Foreskin keratinocyte (primary cell): ENCODE measurements at places on chromosomes 6 and 20. TPM values are rescaled to one million over a fixed set of nuclear protein-coding genes. Genes with fewer than 3 reads are reported as not detected.

Gene TBC1D32
- polyA plus RNA-seq = 1.2 and 1.4 TPM in 2 replicates

Gene COX4I2
- not detected in 2 replicates for polyA plus RNA-seq

Gene DEFB132
- polyA plus RNA-seq = not detected in 2 replicates

Gene CGA
- not detected in 2 replicates for polyA plus RNA-seq

Gene TMC2
- not detected in 2 replicates for polyA plus RNA-seq

Gene PNLDC1
- polyA plus RNA-seq = 0.03 and 0.66 TPM in 2 replicates

Gene C20orf96
- polyA plus RNA-seq = 3.2 and 3.8 TPM in 2 replicates

Gene ZNF184
- polyA plus RNA-seq = 1.5 and 1.9 TPM in 2 replicates

Gene TM9SF4
- polyA plus RNA-seq = 25.7 and 26.7 TPM in 2 replicates

Gene DEFB113
- not detected in 2 replicates for polyA plus RNA-seq

Gene C20orf144
- polyA plus RNA-seq = 0.03 TPM in 1 of 2 replicates, not detected in the other

Gene ENPP3
- not detected in 2 replicates for polyA plus RNA-seq

Gene SLC17A1
- not detected in 2 replicates for polyA plus RNA-seq

Gene PGC
- polyA plus RNA-seq = not detected in 2 replicates

Gene ZBTB24
- 2.4 and 2.8 TPM in 2 replicates for polyA plus RNA-seq

Gene NKX2-4
- polyA plus RNA-seq = not detected in 2 replicates

Gene YTHDF1
- polyA plus RNA-seq = 21.8 and 23.1 TPM in 2 replicates

Gene IL17A
- polyA plus RNA-seq = not detected in 2 replicates

Gene HCK
- polyA plus RNA-seq = not detected in 2 replicates

Gene TMEM244
- 0.17 TPM in 1 of 2 replicates, not detected in the other for polyA plus RNA-seq

Gene TRMT6
- polyA plus RNA-seq = 15.0 and 19.1 TPM in 2 replicates

Gene RHAG
- polyA plus RNA-seq = not detected in 2 replicates

Gene ULBP1
- 0.93 and 2.9 TPM in 2 replicates for polyA plus RNA-seq

Gene MYBL2
- 60.5 and 74.9 TPM in 2 replicates for polyA plus RNA-seq

Gene RNF217
- polyA plus RNA-seq = 5.8 and 6.2 TPM in 2 replicates

Gene CTAGE9
- not detected in 2 replicates for polyA plus RNA-seq

Gene LST1
- polyA plus RNA-seq = 0.20 and 0.25 TPM in 2 replicates

Gene RAET1E
- 0.97 and 1.1 TPM in 2 replicates for polyA plus RNA-seq

Gene CHRNA4
- polyA plus RNA-seq = not detected in 2 replicates

Gene EDN1
- 16.2 and 27.5 TPM in 2 replicates for polyA plus RNA-seq

Gene ADGRF5
- not detected in 2 replicates for polyA plus RNA-seq

Gene COL12A1
- 27.7 and 36.6 TPM in 2 replicates for polyA plus RNA-seq

Gene CASS4
- 0.01 TPM in 1 of 2 replicates, not detected in the other for polyA plus RNA-seq

Gene BICRAL
- 0.84 and 0.95 TPM in 2 replicates for polyA plus RNA-seq

Gene HSPA1A
- 108 and 166 TPM in 2 replicates for polyA plus RNA-seq

Gene DHX35
- 5.5 TPM in 2 replicates for polyA plus RNA-seq

Gene FOXQ1
- 2.6 and 4.4 TPM in 2 replicates for polyA plus RNA-seq

Gene ZSCAN9
- 4.9 and 5.5 TPM in 2 replicates for polyA plus RNA-seq

Gene BCAS1
- not detected in 2 replicates for polyA plus RNA-seq

Gene CTCFL
- polyA plus RNA-seq = not detected in 2 replicates

Gene TGM3
- not detected in 2 replicates for polyA plus RNA-seq

Gene UQCC2
- polyA plus RNA-seq = 226 and 259 TPM in 2 replicates

Gene PTCRA
- not detected in 2 replicates for polyA plus RNA-seq

Gene F13A1
- polyA plus RNA-seq = not detected in 2 replicates

Gene FRMD1
- not detected in 2 replicates for polyA plus RNA-seq

Gene NEURL2
- polyA plus RNA-seq = 1.1 and 1.2 TPM in 2 replicates

Gene TUBB1
- polyA plus RNA-seq = not detected in 2 replicates

Gene NR2E1
- polyA plus RNA-seq = not detected in 2 replicates

Gene COL21A1
- polyA plus RNA-seq = 0.02 and 0.18 TPM in 2 replicates

Gene OOEP
- polyA plus RNA-seq = 0.19 and 0.56 TPM in 2 replicates

Gene CNR1
- polyA plus RNA-seq = not detected in 2 replicates

Gene TMEM200A
- 20.5 and 48.3 TPM in 2 replicates for polyA plus RNA-seq

Gene MATN4
- polyA plus RNA-seq = 0.02 and 0.06 TPM in 2 replicates

Gene JPH2
- polyA plus RNA-seq = 2.6 and 3.0 TPM in 2 replicates

Gene SLC13A3
- polyA plus RNA-seq = 4.6 and 5.3 TPM in 2 replicates

Gene TBXT
- not detected in 2 replicates for polyA plus RNA-seq

Gene DNMT3B
- 0.79 and 1.1 TPM in 2 replicates for polyA plus RNA-seq

Gene HLA-DRA
- polyA plus RNA-seq = not detected in 2 replicates
